ENCODE measurements at places on chromosomes 13 and 19. TPM values are rescaled to one million over a fixed set of nuclear protein-coding genes. Genes with fewer than 3 reads are reported as not detected.

GRCh38 chr13:110125613-110126272, 181.2 kb downstream of the COL4A1 start:
- no peak for DNase-seq

DNA sequence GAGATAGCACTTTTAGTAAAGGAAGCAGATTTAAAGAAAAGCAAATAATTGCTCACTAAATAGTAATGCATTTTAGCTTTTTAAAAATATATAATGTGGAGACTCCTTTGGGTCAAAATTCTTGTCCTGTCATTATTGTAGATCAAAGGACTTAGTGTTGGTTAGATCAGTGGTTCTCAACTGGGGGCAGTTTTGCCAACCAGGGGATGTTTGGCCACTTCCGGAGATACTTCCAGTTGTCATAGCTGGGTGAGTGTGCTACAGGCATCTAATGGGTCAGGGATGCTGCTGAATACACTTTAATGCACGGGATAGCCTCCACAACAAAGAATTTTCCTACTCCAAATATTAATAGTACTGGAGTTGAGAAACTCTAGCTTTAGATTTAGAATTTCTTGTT, 126.8 kb downstream of the LMO7 start:
- no peak for DNase-seq

COL4A1 gene
- polyA plus RNA-seq: not detected

EFNA2 gene
- polyA plus RNA-seq: not detected

All from CD8-positive, alpha-beta memory T cell (primary cell).